H9 (cell line): ENCODE measurements at places on chromosomes 5 and 9.

- peak; percentile 57 for DNase-seq
Observed at GRCh38 chr5:76104027-76104426, 20.8 kb downstream of the SV2C start.

DNA sequence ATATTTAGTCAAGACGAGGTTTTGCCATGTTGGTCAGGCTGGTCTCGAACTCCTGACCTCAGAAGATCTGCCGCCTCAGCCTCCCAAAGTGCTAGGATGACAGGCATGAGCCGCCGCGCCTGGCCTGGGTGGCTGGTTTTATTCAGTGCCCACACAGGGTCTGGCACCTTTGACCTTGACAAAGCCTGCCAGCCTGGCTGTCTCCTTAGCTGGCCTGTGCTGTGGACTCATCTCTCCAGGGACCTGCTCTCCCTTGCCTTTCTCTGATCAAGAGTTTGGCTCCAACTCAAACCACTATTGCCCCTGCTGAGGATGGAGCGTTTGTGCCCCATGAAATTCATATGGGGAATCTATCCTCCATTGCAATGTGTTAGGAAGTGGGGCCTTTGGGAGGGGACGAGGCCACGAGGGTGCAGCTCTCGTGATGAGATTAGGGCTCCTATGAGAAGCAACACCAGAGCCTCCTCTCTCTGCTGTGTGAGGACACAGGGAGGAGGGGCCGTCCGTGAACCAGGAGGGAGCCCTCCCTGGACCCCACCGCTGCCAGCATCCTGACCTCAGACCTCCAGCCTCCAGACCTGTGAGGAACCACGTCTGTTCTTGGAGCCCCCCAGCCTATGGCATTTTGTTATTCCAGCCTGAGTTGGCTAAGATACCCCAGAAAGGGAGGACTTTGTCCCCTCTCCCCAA is 45.0 kb downstream of the MRPL36 start:
- DNase-seq: peak; percentile 18

- DNase-seq: no peak
Observed at GRCh38 chr5:143968071-143968878, 156.3 kb downstream of the HMHB1 start.

GRCh38 chr5:168951356-168951755 is 349.6 kb downstream of the SLIT3 start:
- no peak for DNase-seq

- DNase-seq: no peak
Observed at GRCh38 chr5:14665949-14666348, 1.4 kb downstream of the OTULIN start.

- DNase-seq: no peak
Observed at GRCh38 chr5:80156156-80156555, 99.7 kb downstream of the SERINC5 start.

GRCh38 chr5:24591426-24591825 is 53.4 kb downstream of the CDH10 start:
- DNase-seq: no peak

GRCh38 chr5:142548739-142549275 is 137.1 kb downstream of the FGF1 start:
- DNase-seq: peak; percentile 93

DNA sequence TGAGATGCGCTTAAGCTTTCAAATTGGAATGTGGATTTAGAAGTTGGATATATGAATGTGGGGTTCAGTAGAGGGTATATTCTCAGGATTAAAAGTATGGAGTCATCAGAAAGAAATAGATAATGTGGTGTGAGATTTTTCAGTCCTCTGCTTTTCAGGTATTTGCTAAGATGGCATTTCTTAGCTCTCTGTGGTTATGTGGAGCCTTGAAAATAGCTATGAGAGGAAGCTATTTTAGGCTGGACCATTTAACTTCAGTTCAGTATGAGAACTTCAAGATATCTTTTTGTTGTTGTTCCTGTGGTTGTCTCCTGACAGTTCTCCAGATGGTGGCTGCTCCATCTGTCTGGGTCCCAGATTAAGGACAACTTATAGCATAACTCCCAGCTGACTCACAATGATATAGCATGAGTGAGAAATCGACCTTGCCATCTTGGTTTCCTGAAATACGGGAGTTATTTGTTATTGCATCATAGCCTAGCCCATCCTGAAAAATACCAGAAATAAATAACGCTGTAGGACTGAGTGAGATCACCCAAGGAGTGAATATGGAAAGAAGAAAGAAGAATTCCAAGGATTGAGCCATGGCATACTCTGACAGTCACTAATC is 461.5 kb downstream of the ANXA1 start:
- DNase-seq: no peak

DNA sequence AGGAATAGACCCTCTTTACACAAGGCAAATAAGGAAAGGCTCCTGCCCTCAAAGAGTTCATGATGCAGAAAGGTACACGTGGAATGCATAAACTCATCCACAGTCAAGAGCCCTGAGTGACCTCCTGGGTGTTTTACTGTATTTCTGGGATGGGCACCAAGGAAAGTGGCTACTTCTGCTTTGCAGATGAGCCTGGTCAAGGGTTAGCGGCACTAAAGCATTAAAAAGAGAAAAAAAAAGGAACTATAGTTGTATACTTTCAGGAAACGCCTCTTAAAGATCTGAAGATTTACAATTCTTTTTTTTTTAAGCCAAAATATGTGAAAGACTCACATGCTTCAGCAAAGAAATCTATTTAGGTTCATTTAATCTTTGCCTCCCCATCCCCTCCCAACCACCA is 366.2 kb upstream of the PDE4D start:
- DNase-seq: no peak

DNA sequence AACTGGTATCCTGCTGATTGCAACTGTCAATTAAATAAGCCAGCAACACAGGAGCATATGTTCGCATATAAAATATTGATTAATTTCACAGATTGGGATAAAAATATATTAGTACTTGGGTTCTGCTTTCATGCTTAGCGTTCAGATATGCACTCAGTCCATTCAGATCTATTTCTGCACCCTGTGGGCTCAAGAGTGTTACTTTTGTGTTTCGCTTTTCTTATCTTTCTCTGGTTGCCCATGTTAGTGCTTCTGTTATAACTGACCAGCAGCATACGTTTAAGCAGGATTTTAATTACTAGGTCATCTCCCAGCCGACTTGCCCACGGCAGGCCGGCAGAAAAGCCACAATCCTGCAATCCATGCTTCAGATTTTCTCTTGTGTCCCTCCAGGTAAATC is 289.1 kb downstream of the EBF1 start:
- DNase-seq: no peak

- DNase-seq: no peak
Observed at GRCh38 chr9:89961616-89962341, 357.0 kb downstream of the GADD45G start.

GRCh38 chr5:139774980-139775661 is 20.5 kb upstream of the PSD2 start:
- DNase-seq: peak; percentile 94

GRCh38 chr9:123432331-123433236 is 76.6 kb downstream of the CRB2 start:
- DNase-seq: no peak

- DNase-seq: peak; percentile 11
Observed at GRCh38 chr5:132056610-132057497, 3.6 kb upstream of the IL3 start.

GRCh38 chr5:108516785-108517184 is 134.9 kb upstream of the FBXL17 start:
- DNase-seq: no peak

DNA sequence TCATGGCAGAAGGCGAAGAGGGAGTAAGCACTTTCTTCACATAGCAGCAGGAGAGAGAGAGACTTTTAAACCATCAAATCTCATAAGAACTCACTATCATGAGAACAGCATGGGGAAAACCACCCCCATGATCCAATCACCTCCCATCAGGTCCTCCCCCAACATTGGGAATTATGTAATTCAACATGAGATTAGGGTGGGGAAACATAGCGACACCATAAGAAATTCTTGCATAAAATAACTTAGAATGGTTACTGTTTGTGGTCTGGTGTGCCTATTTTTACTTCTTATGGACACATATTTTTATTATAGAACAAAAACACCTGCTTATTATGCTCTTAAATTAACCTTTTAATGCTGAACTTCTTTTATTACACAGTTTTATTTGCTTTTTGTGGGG is 298.1 kb downstream of the PJA2 start:
- DNase-seq: no peak

DNA sequence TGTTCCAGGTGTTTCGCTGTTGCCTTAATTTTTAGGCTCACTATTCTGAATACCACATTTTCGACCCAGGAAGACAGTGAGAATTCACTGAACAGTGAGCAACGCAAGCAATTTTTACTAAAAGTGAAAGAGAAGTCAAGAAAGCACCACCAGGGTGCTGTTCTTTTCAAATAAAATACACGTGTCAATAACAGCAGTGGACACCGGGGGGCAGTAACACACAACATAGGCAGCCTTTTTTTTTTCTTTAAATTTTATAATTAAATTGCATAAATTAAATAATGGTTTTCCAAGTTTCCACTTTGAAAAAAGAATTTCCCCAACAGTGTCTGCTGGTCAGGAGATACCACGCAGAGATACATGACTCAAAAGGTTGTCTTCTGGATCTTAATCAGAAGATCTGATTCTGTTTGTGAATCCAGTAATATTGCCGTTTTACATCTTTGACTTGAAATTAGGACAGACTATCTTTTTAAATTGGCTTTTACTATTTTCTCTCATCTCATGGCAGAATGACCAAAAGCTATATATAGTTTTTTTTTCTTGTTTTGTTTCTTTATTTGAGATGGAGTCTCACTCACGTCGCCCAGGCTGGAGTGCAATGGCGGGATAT is 47.1 kb upstream of the SH3GL2 start:
- DNase-seq: no peak

- DNase-seq: no peak
Observed at GRCh38 chr9:87387351-87388011, 110.2 kb upstream of the DAPK1 start.

- DNase-seq: no peak
Observed at GRCh38 chr5:158915216-158915615, 184.5 kb downstream of the EBF1 start.

- DNase-seq: no peak
Observed at GRCh38 chr5:54443270-54443669, 12.2 kb upstream of the HSPB3 start.

DNA sequence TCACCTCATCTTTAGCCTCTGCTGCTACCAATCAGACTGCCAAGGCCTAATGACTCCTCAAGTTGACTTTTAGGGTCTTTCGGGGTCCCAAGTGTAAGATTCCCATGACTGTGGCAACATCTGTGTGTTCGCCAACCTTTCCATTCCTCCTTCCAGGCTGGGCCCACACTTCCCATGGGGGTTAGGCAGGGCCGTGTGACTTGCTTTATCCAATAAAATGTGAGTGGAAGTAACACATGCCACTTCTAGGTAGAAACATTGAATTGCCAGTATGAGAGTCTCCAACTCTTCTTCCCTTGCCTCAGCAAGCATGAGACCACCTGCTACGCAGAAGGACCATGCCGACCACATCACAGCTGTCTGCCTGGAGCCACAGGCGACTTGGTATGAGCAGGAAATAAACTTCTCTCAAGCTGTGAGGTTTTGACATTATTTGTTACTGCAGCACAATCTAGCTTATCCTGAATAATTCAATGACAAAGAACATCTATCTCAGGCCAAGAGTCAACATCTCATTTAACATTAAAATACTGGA is 190.4 kb upstream of the IER5L start:
- no peak for DNase-seq

GRCh38 chr9:71975833-71976232 is 64.4 kb downstream of the C9orf85 start:
- DNase-seq: no peak

GRCh38 chr5:132378580-132378979 is 9.1 kb downstream of the SLC22A5 start:
- no peak for DNase-seq

DNA sequence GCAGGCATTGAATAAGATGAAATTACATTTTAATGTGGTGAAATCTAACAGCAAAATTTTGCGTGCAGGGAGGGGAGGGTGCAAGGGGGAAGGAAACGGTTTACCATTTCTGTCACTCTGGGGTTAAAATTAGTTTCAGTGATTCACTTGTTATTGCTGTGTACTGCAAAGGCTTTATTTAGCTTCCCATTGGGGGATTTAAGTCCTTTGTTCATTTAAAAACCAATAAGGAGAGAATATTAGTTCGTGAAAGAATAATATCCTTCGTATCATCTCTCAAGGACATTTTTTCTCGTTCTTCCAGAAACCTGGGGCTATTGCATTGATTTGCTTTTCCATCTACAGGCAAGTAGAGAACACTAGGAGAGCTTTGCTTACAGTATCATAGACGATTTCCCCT is 667.8 kb upstream of the RGMB start:
- DNase-seq: no peak

GRCh38 chr5:177094224-177095087 is 7.7 kb downstream of the FGFR4 start:
- DNase-seq: no peak

- DNase-seq: no peak
Observed at GRCh38 chr5:62650197-62650596, 71.6 kb downstream of the LRRC70 start.

DNA sequence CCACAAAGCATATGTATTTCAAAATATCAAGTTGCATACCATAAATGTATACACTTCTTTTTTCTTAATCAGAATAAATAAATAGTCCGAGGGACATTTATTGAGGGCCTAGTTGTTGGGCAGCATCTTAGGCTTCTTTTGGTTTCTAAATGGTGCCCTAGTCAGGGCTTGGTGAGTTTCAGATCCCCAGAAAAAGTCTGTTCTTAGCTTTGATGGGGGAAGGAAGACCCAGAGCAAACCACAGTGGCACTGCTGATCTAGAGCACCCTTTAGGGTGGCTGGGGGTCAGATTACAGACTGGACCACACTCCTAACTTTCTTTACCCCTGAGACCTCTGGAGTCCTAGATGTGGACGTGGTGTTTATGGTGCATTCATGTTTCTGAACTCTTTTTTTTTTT is 97.8 kb downstream of the C9orf152 start:
- no peak for DNase-seq

GRCh38 chr5:170357955-170358444 is 31.2 kb downstream of the KCNMB1 start:
- no peak for DNase-seq
